ENCODE measurements at places on chromosomes 12 and 14.

DNA sequence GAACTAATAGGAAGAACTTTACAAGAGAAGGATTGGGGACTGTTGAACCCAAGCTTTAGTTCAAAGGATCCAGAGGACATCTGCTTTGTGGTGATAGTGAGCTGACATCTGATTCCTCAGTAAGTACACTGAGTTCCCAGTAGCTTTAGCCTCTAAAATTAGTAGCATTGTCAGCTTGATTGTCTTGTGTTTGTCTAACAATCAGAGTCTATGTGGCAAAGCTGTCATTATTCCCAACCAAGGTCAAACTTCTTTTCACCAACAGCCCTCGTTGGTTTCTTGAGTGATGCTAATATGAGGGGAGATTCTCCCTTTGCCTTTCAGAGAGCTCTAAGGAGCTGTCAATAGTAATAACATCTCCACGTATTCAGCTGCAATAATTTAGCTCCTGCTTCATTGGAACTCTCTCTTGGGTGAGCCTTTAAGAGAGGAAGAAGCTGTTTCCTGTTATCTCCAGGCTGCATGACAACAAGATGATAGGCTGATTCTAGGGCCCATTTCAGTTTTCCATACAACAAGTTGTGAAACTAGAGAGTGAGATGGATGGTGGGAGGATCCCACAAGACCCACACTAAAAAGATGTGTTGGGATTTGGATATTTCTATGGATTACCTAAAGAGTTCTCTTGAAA is 46.7 kb downstream of the TGFB3 start:
- DNase-seq: no peak

- no peak for DNase-seq
Observed at GRCh38 chr12:90250042-90250441, 541.4 kb upstream of the ATP2B1 start.

DNA sequence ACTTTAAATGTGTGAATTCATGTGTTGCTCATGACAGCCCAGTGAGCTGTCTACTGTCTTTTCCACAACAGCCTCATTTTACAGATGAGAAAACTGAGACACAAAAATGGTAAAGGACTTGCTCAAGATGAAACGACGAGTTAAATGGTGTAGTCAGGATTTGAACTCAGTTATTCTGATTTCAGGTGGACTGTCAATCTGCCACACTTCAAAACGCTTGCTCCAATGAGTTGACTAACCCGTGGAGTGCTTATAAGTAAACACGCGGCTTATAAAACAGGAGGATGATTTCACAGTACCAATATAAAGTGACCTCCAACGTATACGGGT is 652 bp upstream of the POLE2 start:
- no peak for DNase-seq

- DNase-seq: no peak
Observed at GRCh38 chr14:90140298-90140955, 78.6 kb downstream of the KCNK13 start.

- DNase-seq: no peak
Observed at GRCh38 chr12:123006977-123007376, 26.5 kb downstream of the ARL6IP4 start.

DNA sequence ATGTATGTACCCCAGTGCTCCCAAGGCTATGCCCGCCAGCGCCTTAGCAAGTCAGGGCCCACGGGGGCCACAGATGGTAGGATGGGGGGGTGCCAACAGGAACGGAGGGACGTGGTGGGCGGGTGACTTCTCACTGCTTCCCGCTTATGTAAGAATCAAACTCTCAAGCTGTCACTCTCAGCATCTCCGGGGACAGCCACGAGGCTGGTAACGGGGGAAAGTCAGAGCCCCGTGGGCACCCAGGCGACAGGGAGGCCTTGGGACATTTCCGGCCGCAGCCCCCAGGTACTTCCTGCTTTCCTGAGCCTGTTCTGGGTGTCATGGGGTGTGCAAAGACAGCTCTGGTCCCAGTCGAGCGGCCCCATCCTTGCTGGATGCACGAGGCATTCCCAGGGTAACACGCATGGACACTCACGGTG is 59.3 kb downstream of the TESC start:
- no peak for DNase-seq

- DNase-seq: no peak
Observed at GRCh38 chr12:124318278-124319020, 23.6 kb downstream of the RFLNA start.

GRCh38 chr12:93109551-93110203 is 180.6 kb upstream of the EEA1 start:
- no peak for DNase-seq

DNA sequence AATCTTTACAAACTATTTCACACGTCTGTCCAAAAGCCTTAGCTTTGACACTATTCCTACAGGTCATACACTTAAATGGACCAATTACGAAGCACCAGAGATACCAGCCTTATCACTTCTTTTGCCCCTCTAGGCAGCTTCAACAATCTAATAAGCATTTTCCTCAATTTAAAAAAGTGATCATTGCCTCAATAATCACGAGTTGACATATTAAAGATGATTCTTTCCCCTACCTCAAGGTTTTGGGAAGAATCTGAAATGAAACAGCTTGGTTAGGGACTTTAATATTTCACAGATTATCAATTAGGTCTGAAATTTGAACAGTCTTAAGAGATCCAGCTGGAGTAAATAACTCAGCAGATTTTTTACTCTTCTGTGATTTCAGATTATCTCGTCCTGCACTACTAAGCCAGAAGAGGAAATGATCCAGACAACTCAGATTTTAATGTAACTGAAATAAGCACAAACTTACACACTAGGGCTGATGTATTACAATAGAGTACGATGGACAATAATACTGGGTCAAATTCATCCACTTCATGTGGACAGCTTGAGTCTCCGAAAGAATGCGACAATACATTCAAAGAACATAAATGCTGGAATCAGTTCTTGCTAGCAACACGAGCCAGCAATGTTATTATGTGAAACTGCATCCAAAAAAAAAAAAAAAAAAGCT is 15.9 kb downstream of the UBE2N start:
- DNase-seq: no peak

DNA sequence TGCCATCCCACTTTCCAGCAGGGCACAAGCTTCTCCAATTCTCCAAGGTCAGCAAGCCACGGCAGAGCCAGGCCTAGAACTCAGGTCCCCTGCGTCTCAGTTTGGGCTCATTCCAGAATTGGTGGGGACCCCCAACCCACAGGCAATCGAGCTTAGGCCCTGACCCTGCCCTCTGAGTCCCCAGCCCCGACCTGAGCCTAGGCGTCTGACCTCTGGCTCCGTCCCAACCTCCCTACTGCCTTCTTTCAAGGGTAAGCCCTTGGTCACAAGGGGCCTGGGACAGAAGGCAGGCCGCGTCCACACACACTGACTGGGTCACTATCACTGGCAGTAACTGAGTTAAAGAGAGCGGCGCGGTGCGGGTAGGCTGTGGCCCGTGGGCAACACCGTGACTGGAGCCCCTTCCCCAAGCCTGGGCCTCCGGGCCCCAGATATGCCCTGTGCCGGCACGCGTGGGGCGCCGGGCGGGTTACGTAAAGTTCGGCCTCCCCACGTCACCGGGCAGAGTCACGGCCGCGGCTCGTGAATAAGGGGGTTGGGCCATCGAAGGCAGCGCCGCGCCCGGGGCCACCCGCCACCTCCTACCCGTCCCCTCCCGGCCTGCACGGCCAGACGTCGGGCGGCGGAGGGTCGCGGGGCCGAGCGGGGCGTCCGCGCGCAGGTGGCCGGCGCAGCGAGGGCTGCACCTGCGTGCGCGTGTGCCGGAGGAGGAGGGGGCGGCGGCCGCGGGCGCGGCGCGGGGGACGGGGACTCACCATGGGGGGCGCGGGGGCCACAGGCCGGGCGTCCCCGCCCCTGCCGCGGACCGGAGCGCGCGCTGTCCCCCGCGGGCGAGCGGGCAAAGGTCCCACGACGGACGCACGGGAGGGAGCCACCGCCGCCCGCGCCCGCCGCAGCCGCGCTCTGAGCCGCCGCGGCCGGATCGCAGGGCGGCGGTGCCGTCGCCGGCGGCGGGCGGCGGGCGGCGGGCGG is 516 bp downstream of the ANKRD9 start:
- DNase-seq: no peak

DNA sequence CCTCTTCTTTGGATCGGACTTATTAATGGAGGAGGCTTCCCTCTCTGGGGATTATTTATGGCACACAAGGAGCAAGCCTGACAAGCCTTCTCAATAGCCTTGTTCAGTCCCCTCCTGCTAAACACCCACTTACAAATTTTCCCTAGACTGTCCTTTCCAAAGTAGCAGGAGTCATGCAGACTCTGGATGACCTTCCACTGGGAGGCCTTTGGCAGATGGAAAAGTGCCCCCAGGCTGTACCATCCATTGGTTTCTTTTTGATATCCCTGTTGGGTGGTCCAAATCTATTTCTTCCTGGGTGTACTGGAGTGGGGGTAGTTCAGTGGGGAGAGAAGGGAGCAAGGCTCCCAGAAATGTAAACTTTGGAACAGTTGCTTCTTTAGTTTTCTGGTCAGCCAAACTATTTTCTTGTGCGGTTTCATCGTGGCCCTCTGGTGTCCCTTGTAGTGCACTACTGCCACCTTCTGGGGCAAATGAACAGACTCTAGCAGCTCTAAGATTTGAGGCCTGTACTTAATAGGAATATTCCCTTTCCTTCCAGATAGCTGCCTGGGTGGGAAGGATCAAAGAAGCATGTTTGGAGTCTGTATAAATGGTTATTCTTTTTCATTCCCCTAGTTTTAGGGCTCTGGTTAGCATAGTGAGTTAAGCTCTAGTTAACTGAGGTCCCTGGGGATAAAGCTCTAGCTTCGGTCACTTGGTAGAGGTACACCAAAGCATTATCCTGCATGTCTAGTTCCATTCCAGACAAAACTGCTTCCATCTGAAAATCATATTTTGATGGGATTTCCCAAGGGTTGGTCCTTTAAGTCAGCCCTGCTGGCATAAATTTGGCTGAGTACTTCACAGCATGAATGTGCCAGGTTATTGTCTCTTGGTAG is 409.5 kb downstream of the SLC6A15 start:
- DNase-seq: no peak

DNA sequence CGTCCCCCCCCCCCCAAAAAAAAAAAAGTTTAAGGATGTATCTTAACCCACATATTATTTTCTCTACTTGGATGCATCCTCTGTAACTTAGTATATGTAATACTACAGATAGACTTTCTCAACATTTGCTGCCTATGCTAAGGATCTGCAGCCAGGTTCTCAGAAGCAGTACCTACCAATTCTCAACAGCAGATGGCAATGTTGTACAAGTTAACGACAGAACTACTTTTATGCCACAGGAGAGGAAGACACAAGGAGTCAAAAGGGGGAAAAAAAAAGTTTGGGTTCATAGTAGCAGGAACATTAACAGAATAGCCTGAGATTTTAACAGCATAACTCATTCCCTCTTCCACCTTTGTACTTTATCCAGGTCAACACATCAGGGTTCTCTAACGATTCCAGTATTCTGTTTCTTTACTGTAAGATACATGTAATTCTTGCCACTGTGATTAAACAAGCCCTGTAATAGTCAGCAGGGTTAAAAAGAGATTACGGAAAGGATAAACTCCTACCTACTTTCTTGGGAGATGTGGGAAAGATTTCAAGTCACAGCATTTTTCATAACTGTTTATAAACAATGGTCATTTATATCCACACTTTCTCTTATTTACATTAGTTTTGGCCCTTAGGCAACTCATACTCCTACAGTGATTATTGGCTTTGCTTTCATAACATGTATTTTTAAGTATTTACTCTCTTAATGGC is 5.7 kb upstream of the NEK9 start:
- no peak for DNase-seq

DNA sequence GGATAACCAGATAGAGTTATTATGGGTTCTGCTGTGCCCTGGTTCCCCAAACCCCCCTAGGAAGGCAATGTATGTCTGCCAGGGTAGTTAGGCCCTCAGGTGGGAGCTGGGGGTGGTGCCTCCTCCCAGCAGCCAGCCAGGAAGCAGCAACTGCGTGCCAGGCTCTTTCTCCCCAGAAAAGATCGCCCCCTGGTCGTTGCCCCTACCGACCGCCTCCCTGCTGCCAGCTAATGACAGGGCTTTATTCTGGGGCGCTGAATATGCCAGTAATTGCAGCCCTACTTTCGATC is 36.3 kb downstream of the IQSEC3 start:
- DNase-seq: no peak

GRCh38 chr12:108473400-108474055 is 41.5 kb upstream of the FICD start:
- DNase-seq: no peak

DNA sequence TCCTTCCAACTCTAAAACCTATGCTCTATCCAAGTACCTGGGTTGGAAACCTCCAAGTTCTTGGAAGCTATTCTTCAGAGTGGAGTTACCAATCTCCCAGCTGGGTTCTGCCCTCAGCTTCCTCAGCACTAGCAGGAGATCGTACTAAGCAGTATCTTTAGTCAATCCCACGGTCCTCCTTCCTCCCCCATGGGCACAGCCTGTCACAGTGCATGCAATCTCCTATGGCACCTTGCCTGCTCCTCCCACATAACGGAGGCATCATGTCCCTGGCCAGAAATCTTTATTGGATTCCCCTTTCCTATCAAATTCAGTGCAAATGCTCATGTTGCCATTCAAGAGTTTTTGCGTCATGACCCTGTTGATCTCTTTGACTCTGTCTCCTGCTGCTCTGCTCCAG is 5.4 kb upstream of the LPAR5 start:
- DNase-seq: no peak

DNA sequence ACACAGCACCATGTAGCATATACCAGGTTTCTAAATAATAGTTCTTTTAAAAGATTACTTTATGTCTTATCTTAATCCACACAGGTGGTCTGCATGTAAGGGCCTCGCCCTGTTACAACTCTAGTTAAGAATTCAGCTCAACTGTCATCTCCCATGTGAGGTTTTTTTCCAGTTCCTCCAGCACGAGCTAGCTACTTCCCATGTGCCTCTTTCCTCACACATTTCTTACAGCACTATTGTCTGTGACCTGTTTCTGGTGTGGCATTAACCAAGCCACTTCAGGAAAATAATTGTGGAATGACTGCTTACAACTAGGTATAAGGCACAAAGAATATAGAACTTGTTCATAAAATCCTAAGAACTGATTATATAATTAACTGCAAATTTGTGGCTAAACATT is 65.5 kb downstream of the SH2B3 start:
- DNase-seq: no peak

DNA sequence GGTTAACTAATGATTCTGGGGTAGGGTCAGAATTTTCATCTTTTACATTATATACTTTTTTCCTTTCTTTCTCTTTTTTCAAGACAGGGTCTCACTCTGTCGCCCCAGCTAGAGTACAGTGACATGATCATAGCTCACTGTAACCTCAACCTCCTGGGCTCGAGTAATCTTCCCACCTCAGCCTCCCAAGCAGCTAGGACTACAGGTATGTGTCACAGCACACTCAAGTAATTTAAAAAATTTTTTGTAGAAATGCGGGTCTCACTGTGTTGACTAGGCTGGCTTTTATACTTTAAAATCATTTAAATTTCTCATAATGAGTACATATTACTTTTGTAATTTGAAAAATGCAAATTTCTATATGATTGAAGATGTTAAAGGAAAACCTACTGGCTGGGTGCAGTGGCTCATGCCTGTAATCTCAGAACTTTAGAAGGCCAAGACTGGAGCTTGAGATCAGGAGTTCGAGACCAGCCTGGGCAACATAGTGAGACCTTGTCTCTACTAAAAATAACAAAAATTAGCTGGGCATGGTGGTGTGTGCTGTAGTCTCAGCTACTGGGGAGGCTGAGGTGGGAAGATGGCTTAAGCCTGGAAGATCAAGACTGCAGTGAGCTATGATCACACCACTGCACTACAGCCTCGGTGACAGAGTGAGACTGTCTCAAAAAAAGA is 25.7 kb downstream of the R3HDM2 start:
- DNase-seq: no peak
